ENCODE measurements at places on chromosomes 12 and 14.

- DNase-seq, result no peak
These were observed 43.4 kb downstream of the PPP2R5E start for GRCh38 chr14:63499701-63500250.

DNA sequence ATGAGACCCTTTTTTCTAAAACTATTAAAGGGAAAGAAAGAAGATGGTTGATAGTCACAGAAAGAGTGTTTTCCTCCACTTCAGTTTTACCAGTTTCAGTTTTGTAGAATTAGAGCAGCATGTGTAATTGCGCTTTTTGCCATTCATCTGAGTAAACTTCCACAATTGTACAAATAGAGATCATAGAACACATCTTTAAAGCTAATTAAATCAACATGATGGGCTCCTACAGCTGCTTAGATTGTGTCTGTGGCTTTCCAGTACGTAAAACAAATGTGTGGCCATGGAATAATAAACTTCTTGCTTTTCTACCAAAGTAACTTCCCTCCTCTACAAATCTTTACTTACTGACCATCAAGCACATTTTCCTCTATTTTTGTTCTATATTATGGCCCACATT, 84.2 kb upstream of the LRIG3 start:
- DNase-seq, result no peak

DNA sequence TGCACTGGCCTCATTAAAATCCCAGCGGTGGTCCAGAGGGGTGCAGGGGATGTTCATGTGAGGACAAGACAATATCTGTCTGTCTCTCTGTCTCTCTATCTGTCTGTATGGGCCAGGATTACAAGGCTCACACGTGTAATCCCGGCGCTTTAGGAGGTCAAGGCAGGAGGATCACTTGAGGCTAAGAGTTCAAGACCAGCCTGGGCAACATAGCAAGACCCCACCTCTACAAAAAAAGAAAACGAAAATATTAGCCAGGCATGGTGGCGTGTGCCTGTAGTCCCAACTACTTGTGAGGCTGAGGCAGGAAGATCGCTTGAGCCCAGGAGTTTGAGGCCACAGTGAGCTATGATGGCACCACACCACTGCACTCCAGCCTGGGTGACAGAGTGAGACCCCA, 117.1 kb downstream of the PHETA1 start:
- no peak for DNase-seq

DNA sequence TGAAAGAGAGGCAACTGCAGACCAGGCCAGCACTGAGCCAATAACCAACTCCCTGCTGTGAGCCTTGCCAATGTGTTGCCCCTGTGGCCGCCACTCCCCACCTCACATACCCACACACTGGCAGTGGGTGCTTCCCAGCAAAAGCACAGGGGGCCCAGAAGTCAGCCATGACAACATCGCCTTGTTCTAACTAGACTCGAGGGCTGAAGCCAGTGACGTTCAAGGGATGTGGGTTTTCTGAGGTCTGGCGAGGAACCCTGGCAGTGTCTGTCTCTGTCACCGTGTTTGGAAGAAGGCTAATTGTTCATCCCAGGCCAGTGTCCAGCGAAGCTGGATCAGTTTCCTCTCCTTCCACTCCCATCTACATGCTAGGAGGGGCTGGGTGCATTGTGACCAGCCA, 311.8 kb upstream of the AMIGO2 start:
- peak; percentile 66 for DNase-seq

- no peak for DNase-seq
These were observed 1154.6 kb downstream of the GALC start for GRCh38 chr14:86838363-86838762.

DNA sequence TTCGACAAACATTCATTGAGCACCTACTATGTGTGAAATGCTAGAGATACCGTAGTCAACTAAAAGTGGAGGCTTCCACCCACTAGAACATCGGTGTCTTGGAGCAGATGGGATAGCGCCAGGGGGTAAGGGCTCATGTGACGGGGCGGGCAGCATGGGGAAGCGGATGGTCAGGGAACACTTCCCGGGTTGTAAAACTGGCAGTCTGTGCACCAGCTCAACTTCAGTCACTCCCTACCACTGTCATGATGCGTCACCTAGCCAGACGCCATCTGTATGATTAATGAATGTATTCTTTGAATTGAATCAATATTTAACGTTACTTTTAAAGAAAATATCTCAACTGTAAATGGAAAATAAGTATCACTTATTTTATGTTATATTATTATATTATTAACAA, 93.5 kb downstream of the PIWIL1 start:
- no peak for DNase-seq

DNA sequence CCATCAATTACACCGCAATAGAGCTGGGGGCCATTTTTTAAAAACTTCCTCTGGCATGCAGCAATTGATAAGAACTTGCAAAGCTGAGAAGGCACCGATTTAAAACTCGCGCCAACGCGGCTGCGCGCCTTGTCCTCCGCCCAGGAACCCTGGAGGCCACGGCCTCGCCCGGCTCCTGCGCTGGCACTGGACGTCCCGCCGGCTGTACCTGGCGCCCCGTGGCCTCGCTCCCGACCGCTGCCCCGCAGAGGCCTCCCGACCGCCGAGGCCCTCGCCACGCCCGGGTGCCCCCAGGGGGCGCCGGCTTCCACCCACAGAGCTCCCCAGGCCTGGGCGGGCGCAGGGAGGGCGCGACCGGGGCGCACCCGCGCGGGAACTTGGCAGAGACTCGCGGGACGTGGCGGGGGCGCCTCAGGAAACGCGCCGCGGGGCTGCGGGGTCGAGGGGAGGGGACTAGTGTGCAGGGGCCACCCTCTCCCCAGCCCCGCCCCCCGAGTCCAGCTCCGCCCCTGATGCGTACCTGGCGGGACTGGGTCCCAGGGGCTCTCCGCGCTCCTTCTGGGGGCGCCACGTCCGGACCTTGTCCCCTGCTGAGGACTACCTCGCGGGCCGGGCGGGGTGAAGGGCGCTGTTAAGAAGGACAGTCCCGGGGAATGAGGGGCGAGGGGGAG, 65.7 kb downstream of the TNFAIP2 start:
- DNase-seq, result peak; percentile 19

DNA sequence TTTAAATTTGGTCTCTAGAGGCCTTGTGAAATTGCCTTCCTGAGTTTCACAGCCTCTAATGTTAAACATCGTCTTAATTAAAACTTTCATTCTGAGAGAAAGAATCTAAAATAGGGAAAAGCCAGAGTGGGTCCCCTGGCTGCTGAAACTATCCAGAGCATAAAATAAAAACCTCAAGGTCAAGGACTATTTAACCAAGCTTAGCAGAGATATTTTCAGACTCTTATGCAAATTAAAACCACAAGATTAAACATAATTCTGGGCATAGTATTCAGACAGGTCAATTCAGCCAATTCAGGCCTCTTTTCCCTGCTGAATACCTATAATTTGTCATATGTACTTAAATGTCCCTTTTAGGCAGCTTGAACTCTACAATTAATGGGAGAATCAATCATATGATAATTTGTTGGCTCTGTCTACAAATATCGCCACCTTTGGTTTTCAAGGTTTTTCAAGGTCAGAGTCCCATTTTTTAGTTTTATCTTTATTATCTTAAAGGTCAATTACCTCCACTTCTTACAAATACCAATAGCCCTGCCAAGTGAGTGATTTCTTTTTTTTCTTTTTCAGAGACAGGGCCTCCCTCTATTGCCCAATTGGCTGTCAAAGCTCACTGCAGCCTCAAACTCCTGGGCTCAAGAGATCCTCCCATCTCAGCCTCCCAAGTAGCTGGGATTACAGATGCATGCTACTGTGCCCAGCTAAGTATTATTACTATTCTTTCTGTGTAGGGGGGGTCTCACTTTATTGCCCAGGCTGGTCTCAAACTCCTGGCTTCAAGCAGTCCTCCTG, 257.1 kb downstream of the PHLDA1 start:
- no peak for DNase-seq

DNA sequence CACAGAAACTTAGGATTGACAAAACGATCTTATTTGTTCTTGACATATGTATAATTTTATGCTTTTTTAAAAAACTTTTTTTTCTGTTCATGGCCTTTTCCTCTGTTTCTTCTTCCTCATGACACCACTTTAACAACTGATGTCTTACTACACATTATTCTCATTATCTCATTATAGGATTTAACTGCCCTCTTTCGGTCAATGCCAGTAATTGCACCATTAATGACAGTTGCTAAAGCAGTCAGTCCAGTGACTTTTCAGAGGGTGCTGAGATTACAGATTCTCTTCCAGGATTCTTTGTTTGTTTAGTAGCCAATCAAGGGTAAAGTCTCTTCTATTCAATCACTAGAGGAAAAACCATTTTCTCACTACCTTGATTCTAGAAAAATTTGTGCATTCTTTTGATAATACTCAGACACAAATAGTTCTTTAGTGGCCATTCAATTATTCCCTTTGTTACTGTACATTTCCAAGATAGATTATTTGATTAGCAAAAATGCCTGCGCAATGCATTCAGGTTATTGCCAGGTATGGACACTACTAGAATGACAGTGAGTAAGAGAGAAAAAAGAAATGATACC, 50.1 kb downstream of the KLRG1 start:
- DNase-seq, result peak; percentile 35

DNA sequence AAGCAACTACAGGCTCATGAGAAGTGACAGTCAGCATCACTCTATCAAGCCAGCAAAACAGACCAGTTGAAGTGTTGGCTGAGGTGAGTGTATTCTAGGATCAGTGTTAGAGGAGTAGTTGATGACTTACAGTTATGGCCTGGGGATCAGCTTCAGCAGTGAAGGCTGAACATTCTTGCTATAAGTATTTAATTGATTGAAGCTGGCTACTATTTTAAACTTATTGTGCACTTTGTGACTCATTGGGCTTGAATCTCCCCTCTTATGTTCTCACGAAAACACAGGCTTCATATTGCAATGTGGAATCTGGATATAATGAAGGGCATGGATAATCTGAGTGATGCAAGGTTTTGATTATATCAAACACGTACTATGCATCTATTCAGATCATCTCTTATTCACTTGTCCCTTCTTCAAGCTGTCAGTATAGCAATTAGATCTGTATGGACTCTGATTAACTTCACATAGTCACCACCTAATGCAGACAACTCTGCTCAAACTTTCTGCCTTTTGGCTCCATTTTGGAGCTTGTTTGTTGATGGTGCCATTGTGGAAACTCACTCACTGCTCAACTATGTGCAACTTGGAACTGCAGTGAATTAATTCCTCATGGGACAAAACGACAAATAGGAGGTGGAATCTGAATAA, 309.2 kb downstream of the SLC16A7 start:
- DNase-seq, result no peak

- no peak for DNase-seq
These were observed 745 bp upstream of the ARHGDIB start for GRCh38 chr12:14962153-14962539.

- no peak for DNase-seq
These were observed 1.5 kb upstream of the SRRM4 start for GRCh38 chr12:118979763-118980406.

DNA sequence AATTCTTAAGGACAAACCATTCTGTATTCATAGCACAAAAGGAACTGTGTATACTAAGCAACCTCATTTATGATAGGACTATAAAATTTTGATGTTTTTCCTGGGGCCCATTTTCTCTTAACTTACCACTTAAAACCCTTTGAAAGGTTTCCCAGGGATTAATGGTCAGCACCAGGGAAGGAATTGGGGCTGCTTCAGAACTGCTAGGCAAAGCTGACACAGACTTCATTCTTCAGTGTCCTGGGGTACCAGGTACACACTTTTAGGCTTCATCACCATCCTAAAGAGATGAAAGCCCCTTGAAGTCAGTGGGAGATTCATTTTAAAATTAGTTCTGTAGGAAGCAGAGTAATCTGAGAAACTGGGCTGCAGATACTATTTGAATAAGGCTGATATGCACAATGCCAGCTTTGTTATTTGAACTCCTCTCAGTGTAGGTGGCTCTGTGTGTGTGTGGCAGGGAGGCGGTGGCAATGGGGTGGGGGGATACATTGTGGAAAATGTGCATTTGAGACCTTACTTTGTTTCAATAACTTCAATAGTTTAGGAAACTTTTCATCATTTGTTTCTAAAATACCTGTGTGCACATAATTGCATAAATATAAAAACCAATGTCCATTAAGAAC, 329.3 kb upstream of the DCN start:
- no peak for DNase-seq

- no peak for DNase-seq
These were observed 411 bp upstream of the DCAF4 start for GRCh38 chr14:72925815-72926291.

DNA sequence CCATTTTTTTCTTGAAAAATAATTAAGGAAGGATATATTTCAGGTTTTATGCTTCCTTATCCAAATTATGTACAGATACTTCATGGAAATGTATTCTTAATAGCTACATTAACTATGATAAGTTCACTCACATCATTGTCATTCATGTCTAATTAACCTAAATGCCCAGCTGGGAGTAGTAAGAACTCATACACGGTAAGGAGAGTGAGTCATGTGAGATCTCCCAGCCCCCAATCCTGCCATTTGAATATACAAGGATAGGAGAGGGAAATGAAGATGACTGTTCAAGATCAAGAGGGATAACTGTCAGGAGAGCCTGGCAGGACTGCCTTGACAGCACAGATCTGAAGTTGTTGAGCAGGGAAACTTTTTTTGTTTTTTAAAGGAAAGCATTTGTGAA, 343.4 kb upstream of the USP15 start:
- no peak for DNase-seq

DNA sequence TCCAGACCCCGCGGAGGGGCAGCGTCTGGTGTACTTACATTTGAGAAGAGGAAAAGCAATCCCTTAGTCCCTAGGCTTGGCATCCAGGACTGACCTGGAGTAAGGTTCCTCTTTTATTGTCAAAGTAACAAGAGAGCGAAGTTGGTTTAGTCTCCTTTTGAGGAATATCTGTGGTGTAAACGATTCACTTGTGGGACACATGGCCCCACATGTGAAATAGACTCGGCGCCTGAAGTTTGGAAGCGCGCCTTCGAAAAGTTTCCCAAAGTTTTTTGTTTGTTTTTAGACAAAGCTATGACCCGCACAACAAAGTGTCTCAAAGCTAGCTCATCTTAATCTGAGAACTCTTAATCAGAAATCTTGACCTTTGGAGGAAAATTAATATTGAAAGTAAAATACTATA, 744 bp downstream of the STYX start:
- DNase-seq, result no peak

DNA sequence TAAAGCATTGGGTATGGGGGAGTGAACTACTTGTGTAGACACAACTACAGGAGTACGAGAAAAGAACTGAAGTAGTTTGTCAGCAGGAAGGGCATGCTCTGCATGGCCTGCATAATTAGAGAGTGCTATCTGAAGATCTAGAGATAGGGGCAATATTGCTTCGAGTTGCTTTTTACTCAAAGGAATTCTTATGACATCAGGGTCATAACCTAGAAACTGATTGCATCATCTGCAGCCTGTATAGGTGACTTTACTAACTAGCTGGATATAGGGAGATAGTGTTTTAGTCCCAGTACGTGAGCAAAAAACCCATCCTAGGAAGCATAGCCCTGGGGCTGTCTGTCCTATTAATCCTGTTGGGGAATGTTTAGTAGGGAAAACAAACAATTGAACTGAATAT, 39.8 kb downstream of the TMTC3 start:
- no peak for DNase-seq

DNA sequence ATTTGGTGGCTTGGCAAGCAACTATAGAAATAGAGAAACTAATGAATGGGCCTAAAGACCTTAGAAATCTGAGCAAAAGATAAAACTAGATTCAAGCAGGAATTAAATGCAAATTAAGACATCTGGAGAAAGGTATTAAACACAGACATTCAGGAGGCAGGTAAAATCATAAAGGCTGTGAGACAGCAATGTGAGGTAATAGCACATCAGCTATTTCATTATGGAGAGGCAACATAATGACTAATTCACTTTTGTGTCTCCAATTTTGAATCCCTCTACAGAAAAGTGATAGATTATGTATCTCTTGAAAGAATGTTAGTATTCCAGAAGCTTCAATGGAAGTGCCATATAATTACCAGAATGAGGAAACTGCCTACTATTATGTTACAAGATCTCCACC, 175.9 kb upstream of the LRIG3 start:
- no peak for DNase-seq
